ENCODE measurements at places on chromosomes 11 and 22. TPM values are rescaled to one million over a fixed set of nuclear protein-coding genes. Genes with fewer than 3 reads are reported as not detected.

OR1S2 gene
- not detected for total RNA-seq

OR52H1 gene
- not detected for total RNA-seq

SAMM50 gene
- total RNA-seq: 72.2 TPM

PIH1D2 gene
- 4.8 TPM for total RNA-seq

TMPRSS5 gene
- 0.83 TPM for total RNA-seq

TMPRSS13 gene
- total RNA-seq: 18.5 TPM

OR2AG1 gene
- not detected for total RNA-seq

DNA sequence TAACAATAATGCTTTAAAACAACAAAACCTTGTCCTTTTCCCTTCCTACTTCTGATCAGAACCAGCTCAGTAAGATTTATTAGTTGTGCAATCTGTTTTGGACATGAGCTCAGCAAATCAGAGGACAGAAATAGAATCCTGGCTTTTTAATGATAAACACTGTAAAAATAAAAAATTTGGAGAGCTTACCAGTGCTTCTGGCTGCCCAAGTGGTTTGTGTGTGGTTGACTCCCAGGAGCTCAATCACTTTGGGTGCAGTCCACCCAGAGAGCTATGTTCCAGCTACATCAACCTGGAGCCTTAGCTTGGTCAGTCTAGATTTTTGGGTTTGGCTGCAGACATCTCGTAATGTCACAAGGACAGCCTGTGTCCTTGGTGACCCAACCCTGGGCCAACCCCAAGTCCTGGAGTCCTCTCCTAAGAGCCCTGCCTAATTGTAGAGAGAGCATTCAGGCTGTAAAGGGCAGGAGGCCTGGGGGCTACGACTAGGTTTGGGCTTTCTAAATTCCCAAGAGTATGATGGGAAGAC lies 28.5 kb downstream of the CD44 start:
- peaks cover 100% of the 10 kb centered on the region for H3K4me1 ChIP-seq
- H3K36me3 ChIP-seq: peaks cover 84% of the 10 kb centered on the region
- H3K4me3 ChIP-seq: peak overlapping the region; percentile 2
- H3K27ac ChIP-seq: peak overlapping the region; percentile 94
- no peaks in the 10 kb centered on the region for H3K27me3 ChIP-seq

- DNase-seq: no peak
- no peaks in the 10 kb centered on the region for H3K36me3 ChIP-seq
- no peaks in the 10 kb centered on the region for H3K27me3 ChIP-seq
- no peak overlapping the region for H3K27ac ChIP-seq
Measured at GRCh38 chr11:110903378-110903777, 191.1 kb upstream of the ARHGAP20 start.

- H3K27ac ChIP-seq: no peak overlapping the region
- H3K36me3 ChIP-seq: no peaks in the 10 kb centered on the region
- no peak for DNase-seq
- no peak overlapping the region for H3K4me3 ChIP-seq
- peaks cover 32% of the 10 kb centered on the region for H3K27me3 ChIP-seq
- H3K4me1 ChIP-seq: no peaks in the 10 kb centered on the region
Measured at GRCh38 chr22:16967453-16968217, 40.4 kb downstream of the GAB4 start.

- no peak overlapping the region for H3K27ac ChIP-seq
- no peaks in the 10 kb centered on the region for H3K27me3 ChIP-seq
- no peaks in the 10 kb centered on the region for H3K4me1 ChIP-seq
- no peaks in the 10 kb centered on the region for H3K36me3 ChIP-seq
- no peak overlapping the region for H3K4me3 ChIP-seq
Measured at GRCh38 chr11:101082813-101083212, 46.8 kb downstream of the PGR start.

DNA sequence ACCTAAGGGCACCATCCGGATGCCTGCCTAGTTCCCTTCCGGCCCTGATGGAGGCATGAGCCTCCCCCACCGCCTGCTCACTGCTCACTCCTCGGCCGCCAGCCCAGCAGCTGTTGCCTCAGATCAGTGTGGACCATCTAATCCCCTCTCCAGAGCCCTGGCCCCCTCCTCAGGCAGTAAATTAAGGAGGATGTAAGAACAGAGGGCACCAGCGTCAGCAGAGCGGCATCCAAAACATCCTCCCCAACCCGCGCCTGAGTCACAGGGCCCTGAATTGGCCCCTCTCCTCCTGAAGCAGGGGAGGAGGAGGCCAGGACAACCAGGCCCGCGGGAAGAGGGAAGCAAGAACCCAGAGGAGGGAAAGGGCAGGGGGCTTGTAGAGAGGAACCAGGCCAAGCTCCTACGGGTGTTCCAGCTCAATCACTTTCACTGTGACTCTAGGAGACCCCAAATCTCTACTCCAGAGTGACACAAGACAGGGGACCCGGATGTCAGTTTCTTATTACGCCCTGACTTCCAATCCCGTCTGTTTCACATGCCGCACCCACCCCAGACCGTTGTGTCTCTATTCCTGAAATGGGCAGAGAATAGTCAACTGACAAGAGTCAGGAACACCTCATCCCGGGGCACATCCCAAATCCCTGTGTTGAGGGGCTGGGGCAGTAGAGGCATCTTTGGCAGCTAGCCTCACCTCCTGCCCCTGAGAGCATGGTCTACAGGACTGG lies 31.3 kb upstream of the MYOD1 start:
- no peak overlapping the region for H3K27ac ChIP-seq
- no peak overlapping the region for H3K4me3 ChIP-seq
- peaks cover 49% of the 10 kb centered on the region for H3K27me3 ChIP-seq
- no peaks in the 10 kb centered on the region for H3K4me1 ChIP-seq
- DNase-seq: no peak

GRCh38 chr11:65354265-65355012 lies at the start of gene TIGD3:
TIGD3 (plus strand) TSS chr11:65354751; CDS start chr11:65355809, 1,058 bp downstream.
- no peak within 1 kb of the TSS for H3K27ac ChIP-seq
- DNase-seq: peak; percentile 88
- peak within 1 kb of the TSS; percentile 87 for H3K4me3 ChIP-seq
- H3K27me3 ChIP-seq: no peaks in the 10 kb centered on the region
- H3K36me3 ChIP-seq: peaks cover 7% of the 10 kb centered on the region

GRCh38 chr11:130124096-130124495 lies 35.5 kb upstream of the ST14 start:
- H3K36me3 ChIP-seq: peaks cover 58% of the 10 kb centered on the region
- DNase-seq: peak; percentile 84
- peaks cover 47% of the 10 kb centered on the region for H3K4me1 ChIP-seq
- H3K27me3 ChIP-seq: no peaks in the 10 kb centered on the region
- peak overlapping the region; percentile 41 for H3K4me3 ChIP-seq

DNA sequence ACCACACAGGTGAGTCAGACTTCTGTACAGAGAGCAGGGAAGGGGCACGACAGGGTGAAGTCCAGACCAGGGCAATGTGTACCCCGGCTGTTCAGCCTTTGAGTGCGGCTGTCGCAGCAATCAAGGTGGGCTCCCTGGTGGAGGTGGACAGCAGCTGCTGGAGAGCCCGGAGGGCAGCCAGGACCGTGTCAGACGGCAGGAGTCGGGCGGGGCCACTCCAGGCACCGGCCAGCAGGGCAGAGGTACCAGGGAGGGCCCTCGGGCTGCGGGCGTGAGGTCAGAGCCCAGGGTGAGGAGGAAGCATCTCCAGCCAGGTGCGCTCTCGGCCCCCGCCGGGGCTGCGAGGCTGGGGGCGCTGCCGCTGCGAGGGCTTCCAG lies 802 bp upstream of the PIM3 start:
- H3K4me3 ChIP-seq: peak overlapping the region; percentile 97
- H3K36me3 ChIP-seq: peaks cover 29% of the 10 kb centered on the region
- peak overlapping the region; percentile 66 for H3K27ac ChIP-seq
- H3K4me1 ChIP-seq: peaks cover 36% of the 10 kb centered on the region
- DNase-seq: peak; percentile 84

GRCh38 chr22:31825513-31825912 lies 71.7 kb downstream of the DEPDC5 start:
- H3K36me3 ChIP-seq: 0 out of 2 replicates have a peak, but pooled peaks cover 4% of the 10 kb centered on the region
- H3K4me3 ChIP-seq: no peak overlapping the region
- no peak overlapping the region for H3K27ac ChIP-seq
- DNase-seq: no peak
- H3K27me3 ChIP-seq: no peaks in the 10 kb centered on the region
- H3K4me1 ChIP-seq: peaks cover 17% of the 10 kb centered on the region
